ENCODE measurements at places on chromosomes 6 and 20.
A peak's percentile ranks its signal among the peaks of the same experiment; 100 is the strongest.

GRCh38 chr6:53728570-53729194 is 63.1 kb upstream of the KLHL31 start:
- peak; percentile 80 for DNase-seq

DNA sequence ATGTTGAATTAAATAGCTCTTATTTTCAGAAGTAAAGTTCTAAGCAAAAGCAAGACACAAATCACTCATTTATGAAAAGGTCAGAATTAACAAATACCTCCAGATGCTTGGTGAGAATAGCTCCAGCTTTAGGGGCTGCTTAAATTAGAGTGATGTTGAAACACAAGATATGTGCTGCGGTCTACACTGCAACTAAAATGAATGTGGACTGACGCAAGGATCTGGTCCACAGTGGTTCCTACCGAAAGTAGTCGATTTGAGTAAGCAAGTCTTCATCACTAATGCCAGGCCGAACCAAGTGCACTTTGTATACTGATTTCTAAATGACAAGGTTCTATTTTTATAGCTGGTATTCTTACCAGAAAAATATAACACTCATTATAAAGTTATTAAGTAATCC is 96.3 kb downstream of the PRDM1 start:
- DNase-seq, result no peak

GRCh38 chr20:62406635-62407176 is 379 bp downstream of the CABLES2 start:
- DNase-seq, result no peak

GRCh38 chr20:62918147-62918546 is 8.2 kb downstream of the DIDO1 start:
- no peak for DNase-seq

- peak; percentile 74 for DNase-seq
These were observed 891 bp downstream of the RSPO3 start for GRCh38 chr6:127119102-127120022.

- DNase-seq, result no peak
These were observed 996.8 kb upstream of the CITED2 start for GRCh38 chr6:140370976-140371870.
